Activated CD8-positive, alpha-beta T cell treated with anti-CD3 and anti-CD28 coated beads, Interleukin-2, amount 10 ng/mL, durations not matched to agents 7 days and 5 days (primary cell): ENCODE measurements at places on chromosomes 2 and 18. TPM values are rescaled to one million over a fixed set of nuclear protein-coding genes. Genes with fewer than 3 reads are reported as not detected.

GAREM2 gene
- 5.5 TPM for total RNA-seq

DNA sequence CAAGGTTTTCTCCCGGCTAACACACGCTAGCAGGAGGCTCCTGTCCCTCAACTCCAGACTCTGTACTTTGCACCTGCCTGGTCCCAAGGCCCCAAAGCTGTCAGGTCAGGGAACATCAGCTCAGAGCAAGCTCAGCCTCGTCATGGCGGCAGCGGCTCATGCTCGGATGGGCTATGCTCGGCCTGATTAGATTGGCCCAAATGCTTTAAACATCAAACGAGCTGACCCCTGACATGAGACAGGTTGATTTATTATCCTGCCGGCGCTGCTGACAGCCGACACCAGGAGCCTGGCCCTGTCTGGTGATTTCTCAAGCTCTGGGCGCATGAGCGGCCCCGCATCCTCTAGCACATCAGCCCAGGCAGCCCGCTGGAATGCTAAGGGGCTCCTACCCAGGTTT is 436.4 kb downstream of the EIPR1 start:
- no peaks in the 10 kb centered on the region for H3K36me3 ChIP-seq
- H3K27me3 ChIP-seq, result no peaks in the 10 kb centered on the region
- H3K4me1 ChIP-seq, result no peaks in the 10 kb centered on the region

DNA sequence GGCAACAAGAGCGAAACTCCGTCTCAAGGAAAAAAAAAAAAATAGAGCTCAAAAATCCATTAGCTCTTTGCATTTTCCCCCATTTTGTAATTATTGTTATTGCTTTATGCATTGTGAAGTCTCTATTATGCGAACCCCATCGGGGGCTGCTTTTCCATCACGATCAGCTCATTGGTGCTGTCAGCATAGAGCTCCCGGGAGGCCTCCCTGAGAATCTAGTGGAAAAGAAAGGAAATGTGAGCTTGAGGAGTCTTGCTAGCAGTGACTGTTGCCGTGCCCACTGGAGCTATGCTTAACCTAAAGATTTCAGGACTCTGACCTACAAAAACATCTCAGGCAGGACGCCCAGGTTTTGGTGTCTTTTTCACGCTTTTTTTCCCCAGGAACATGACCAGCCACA is 102.6 kb upstream of the NDUFV2 start:
- no peaks in the 10 kb centered on the region for H3K36me3 ChIP-seq
- no peaks in the 10 kb centered on the region for H3K4me1 ChIP-seq
- no peak overlapping the region for H3K27ac ChIP-seq
- peaks cover 20% of the 10 kb centered on the region for H3K27me3 ChIP-seq

DNA sequence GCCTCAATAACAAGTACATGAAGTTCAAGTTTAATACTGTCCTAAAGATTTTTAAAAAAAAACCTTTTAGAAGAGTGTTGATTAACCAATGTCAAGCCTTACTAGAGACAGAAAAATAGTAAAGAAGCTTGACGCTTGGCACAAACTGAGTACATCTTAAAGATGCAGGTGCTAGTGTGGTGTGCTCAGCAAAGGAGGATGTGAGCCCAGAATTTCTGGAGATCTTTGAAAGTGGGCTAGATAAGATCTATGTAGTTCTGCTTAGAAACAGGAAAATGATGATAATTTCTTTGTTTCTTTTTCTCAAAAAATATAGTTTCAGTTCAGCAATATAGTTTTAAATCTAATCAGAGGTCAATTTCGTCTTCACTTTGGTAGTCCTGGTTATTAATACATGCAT is 118.3 kb upstream of the KLHL14 start:
- H3K4me1 ChIP-seq, result no peaks in the 10 kb centered on the region
- H3K27ac ChIP-seq, result no peak overlapping the region
- no peaks in the 10 kb centered on the region for H3K27me3 ChIP-seq
- H3K36me3 ChIP-seq, result no peaks in the 10 kb centered on the region

C2orf49 gene
- total RNA-seq, result 19.8 TPM

GRCh38 chr2:241298673-241299072 is 16.8 kb downstream of the HDLBP start:
- H3K4me1 ChIP-seq, result peaks cover 31% of the 10 kb centered on the region
- DNase-seq, result no peak
- peaks cover 19% of the 10 kb centered on the region for H3K36me3 ChIP-seq
- peak overlapping the region; percentile 14 for H3K4me3 ChIP-seq
- peak overlapping the region; percentile 30 for H3K27ac ChIP-seq
- no peaks in the 10 kb centered on the region for H3K27me3 ChIP-seq

DNA sequence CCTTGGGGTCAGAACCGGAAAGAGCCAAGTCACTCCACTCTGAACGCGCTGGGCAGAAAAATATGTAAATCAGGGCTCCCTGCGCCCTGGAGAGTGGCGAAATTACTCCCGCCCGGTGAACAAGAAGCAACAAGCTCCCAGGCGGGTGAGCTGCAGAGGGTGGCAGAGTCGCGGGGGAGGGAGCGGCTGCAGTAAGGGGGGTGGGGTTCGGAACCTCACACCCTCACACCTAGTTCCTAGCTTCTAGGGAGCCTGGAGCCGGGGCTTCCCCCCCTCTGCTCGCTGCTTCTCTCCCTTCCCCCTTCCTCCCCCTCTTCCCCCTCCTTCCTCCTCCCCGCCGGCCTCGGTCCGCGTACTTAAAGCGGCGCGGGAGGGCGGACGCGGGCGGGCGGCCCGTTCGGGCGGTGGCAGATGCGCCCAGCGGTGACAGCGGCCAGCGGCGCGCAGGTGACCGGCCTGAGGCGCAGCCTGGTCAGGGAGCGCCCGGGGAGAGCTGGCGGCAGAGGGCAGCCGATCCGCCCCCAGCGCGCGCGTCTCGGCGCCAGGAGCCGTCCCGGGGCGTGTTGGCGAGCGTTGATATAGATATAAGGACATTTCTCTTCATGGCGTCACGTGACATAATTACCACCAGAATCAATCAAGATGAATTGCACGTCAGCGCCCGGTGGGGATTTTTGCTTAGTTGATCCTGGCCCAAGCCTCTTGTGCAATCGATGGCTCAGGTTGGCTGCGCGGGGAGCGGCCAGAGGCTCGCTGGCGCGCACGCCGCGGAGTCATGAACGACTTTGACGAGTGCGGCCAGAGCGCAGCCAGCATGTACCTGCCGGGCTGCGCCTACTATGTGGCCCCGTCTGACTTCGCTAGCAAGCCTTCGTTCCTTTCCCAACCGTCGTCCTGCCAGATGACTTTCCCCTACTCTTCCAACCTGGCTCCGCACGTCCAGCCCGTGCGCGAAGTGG is at the start of gene HOXD11:
HOXD11 (plus strand) TSS at position 700 of the 959 bp plus-strand sequence; CDS start at position 776, 76 bp downstream.
- peaks cover 80% of the 10 kb centered on the region for H3K27me3 ChIP-seq
- peak within 1 kb of the TSS; percentile 33 for H3K4me3 ChIP-seq
- peak within 1 kb of the TSS; percentile 74 for H3K27ac ChIP-seq
- H3K4me1 ChIP-seq, result peaks cover 10% of the 10 kb centered on the region

ADRA2B gene
- total RNA-seq, result not detected

DNA sequence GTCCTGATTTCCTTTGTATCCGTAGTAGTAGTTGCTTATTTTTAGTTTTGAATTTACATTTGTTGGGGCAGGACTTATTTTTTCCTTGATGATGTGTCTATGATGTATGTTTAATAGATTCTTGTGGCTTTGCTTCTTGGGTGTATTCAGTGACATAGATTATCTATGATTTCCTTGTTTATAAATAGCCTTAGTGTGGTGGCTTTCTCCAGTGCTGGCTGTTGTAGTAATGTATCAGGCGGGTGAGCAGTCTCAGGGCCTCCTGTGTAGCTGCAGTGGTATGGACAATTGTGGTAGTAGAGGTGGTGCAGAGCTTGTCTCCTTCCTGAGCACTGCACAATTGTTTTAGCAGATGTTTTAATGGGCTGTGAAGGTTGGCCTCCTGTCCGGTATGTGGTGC is 60.5 kb downstream of the SMCHD1 start:
- H3K4me3 ChIP-seq, result no peak overlapping the region
- no peaks in the 10 kb centered on the region for H3K27me3 ChIP-seq
- H3K36me3 ChIP-seq, result peaks cover 84% of the 10 kb centered on the region
- peak overlapping the region; percentile 4 for H3K27ac ChIP-seq
